Cardiac fibroblast (primary cell): ENCODE measurements at places on chromosomes 6 and 20.
A peak's percentile ranks its signal among the peaks of the same experiment; 100 is the strongest.

DNA sequence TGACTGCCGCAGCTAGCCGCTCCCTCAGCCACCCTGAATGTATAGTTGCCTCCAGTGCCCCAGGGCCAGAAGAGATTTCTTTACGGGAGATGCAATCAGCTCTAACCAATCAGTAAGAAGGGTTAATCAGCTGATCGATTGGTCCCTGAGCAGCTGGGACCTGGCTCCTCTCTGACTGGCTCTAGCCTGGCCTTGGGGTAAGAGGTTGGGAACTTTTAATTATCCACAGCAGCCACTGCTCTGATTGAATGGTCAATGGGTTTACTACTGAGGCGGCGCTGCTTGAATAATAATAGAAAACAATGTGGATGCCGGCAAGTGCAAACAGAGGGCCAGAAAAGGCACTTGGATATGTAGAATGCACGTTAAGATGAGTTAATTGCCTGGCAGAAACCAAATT lies 99.8 kb downstream of the TFAP2A start:
- DNase-seq = no peak

DNA sequence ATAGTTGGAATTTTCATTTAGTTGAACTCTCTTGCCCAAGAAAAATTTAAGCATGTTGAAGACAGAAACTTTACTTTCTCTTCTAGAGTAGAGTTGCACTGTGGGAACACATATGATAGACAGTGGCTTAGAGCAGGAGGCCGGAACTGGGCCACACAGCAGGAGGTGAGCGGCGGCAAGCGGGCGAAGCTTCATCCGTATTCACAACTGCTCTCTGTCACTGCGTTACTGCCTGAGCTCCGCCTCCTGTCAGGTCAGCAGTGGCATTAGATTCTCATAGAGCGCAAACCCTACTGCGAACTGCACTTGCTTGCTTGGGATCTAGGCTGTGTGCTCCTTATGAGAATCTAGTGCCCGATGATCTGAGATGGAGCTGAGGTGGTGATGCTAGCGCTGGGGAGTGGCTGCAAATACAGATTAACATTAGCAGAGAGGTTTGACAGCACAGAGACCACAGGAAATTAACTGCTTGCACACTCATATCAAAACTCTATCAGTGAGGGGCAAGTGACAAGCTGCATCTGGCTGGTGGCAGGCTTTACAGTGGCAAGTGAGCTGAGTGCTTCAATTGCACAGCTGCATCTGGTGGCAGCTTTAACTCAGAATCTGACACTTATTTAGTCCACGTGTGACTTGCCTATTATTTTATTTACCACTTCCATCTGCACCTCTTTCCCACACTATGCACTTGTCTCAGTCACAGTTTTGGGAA lies 174.9 kb upstream of the C6orf118 start:
- DNase-seq = no peak

GRCh38 chr20:62239278-62239879 lies 1.1 kb downstream of the OSBPL2 start:
- DNase-seq = no peak

- DNase-seq = no peak
These were observed 140.6 kb upstream of the BEND6 start for GRCh38 chr6:56814308-56814707.

DNA sequence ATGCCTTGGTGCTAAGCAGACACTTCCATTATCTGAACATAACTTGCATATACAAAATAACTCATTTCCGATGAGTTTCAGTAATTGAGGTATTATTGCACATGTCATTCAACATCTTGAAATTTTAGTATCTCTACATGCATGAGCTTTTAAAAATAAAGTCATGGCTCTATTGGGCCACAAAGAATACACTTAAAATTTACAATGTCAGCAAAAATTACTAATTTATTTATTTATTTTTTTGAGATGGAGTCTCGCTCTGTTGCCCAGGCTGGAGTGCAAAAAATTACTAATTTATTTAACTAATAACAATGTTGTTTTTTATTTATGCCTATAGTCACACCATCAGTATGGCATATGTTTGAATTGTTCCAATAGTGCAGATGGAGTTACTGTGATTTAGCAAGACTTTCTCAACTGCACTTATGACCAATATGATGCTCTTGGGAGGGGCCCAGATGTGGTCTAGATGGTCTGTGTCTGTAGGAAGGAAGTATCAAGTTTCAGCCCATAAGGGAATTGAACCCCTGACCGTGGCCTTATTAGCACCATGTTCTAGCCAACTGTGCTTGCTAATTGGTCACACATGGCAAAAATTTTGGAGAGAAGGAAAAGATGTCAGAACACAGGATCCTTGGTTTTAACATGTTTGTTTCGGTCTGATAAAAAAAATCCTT lies 370.7 kb upstream of the TSHZ2 start:
- DNase-seq = no peak

GRCh38 chr6:64516393-64516792 lies 880.8 kb downstream of the PHF3 start:
- no peak for DNase-seq

DNA sequence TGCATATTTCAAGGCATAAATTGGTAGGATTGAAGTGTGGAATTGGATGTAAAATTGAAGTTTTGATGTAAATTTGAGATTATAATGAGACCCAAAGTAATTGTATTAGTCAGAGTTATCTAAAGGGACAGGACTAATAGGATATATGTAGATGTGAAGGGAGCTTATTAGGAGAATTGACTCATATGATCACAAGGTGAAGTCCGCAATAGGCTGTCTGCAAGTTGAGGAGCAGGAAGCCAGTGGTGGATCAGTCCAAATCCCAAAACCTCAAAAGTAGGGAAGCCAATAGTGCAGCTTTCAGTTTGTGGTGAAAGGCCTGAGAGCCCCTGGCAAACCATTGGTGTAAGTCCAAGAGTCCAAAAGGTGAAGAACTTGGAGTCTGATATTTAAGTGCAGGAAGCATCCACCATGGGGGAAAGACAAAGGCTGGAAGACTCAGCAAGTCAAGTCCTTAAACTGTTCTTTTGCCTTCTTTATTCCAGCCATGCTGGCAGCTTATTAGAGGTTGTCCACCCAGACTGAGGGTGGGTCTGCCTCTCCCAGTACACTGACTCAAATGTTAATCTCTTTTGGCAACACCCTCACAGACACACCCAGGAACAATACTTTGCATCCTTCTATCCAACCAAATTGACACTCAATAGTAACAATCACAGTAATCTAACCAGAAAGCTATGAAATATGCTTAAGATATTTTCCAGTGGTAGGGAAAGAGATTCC lies 442.6 kb upstream of the PTCHD4 start:
- DNase-seq = no peak

GRCh38 chr6:11963756-11964500 lies 48.2 kb upstream of the HIVEP1 start:
- no peak for DNase-seq

DNA sequence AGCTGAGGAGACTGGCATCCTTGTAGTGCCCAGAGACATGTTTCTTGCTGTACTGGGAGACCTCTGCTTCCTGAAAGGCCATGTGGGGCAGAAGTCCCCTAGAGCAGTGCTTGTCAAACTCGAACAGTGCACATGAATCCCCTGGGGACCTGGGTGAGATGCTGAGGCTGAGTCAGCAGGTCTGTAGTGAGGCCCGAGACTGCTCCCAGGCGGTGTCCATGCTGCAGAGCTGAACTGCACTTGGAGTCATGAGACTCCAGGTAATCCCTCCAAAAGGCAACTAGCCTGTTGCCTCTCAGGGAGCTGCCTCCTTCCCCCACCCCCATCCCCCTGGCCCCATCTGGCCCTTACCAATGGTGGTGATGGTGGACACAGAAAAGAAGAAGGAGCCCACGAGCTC lies 3.7 kb downstream of the KCNK17 start:
- no peak for DNase-seq

- DNase-seq = peak; percentile 15
These were observed 146.2 kb upstream of the ECI2 start for GRCh38 chr6:4281341-4282293.

DNA sequence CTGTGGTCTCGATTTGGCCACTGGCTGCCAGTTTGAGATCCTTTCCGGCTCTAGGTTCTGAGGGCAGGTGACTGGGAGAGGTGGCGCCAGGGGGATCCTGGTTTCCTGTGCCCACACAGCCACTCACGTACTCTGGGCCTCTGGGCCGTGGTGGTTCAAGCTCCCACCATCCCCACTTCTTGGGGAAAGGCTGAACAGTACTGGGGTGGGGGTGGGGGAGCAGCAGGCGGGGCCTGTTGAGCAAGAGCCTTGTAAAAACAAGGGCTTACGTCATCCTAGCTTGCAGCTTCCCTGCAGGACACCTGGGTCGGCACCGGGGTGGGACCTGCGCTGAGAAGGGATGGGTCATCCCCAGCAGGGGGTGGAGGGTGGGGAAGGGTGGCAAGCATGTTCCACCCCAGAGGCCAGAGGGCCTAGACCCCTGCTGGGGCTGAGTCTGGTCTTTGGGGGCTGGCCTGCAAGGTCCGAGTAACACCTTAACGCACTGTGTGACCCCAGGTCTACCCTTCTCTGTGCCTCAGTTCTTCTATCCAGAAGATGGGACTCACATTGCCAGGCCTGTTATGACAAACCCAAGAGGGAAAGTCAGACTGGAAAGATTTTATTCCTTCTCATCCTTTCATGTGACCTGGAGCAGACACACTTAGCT lies 3.1 kb upstream of the CEBPB start:
- peak; percentile 64 for DNase-seq

DNA sequence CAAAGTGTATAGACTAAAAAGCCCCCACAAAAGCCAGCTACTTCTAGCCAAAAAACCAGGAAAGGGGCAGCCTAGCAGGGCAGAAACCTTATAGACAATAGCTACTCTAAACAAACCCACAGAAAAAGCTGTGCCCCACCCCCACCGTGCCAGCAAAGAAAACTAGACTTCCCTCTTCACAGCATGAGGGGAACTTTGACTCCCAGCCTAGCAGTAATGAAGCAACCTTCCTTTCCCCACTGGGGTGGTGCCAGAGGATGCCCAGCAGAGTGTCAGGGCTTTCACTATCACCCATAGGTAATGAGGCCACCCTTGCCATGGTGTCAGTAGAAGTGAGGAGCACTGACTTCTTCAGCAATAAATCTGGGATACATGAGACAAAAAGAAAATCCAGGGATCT lies 99.0 kb upstream of the LGSN start:
- DNase-seq = no peak

- no peak for DNase-seq
These were observed 857.0 kb downstream of the KIF16B start for GRCh38 chr20:15716256-15716655.

GRCh38 chr20:22071841-22072240 lies 366.4 kb downstream of the PAX1 start:
- no peak for DNase-seq

GRCh38 chr6:156872903-156873302 lies 95.7 kb downstream of the ARID1B start:
- no peak for DNase-seq

DNA sequence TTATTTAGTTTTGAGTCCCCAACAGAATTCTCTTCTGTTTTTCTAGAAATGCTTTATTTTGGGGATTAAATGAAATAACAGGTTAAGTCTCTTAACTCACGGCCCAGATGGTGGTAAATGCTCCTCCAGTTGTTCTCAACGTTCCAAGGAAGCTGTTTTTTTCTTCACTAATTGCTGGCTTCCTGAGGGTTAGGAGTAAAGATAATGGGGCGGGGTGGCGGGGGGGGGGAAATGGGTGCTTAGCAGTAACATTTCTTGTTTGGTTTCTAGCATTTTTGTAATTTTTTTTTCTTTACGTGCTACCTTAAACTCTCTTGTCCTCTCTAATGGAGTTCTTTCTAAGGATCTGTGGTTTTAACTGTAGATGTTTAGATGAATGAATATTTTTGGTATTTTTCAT lies 2.2 kb downstream of the SRSF3 start:
- DNase-seq = no peak

DNA sequence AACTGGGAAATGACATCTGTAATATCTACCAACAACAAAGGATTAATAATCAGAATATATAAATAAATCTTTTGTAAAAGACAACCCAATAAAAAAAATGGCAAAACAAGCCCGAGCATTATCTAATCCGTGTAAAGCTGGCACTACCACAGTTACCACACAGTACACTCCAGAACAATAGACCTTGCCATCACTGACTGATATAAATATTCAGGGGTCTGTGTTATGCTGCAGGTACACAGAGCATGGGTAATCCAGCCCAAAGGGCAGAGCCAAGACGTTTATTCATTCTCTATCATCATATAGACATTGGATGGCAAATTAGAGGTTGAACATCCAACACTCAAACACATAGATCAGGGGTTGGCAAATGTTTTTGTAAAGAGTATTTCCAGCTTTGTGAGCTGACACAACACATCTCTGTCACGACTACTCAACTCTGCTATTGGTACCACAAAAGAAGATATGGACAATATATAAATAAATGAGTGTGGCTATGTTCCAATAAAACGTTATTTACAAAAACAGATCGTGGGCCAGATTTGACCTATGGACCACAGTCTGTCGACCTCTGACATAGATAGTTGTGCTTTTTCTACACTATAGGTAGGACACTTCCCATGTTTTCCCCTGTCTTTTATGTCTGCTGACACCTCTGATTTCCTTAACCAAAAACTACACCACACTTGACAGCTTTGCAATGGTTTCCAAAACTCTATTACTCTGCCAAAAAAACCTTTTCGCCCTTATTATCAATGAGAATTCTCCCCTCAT lies 4.5 kb downstream of the NCOA6 start:
- DNase-seq = no peak

DNA sequence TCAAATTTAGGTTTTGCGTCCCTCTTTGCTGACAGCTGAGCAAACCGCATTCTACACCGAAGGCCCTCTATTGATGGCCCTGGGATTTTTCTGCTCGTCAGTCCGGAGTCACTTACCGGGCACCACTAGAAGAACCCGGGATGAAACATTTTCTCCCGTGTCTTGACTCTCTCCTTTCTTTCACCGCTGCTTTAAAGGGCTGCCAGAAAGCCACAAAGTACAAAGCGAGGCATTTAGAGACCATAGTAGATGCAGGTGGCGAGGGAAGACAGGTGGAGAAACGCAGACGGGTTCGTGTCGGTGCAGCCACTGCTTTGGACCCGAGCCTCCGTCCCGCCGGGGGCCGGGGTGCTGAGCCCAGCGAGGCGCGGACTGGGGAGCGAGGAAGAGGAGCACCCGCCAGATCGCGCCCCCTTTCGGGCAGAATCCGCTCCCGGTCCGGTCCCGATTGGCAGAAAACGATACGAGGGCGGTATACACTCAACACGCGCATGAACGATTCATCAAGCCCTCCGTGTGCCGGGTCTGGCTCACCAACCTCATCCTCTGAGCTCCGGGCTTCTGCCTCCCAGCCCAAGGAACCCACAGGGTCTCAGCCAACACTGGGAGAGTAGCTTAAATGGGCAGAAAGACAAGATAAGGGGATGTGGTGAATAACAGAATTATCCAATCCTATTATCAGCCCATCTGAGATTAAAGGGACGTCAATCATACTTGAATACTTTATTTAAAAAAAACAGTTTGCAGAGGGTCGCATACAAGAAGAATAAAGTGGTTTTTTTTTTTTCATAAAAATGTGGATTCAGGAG lies 84.9 kb downstream of the TRIM27 start:
- DNase-seq = peak; percentile 87
